ENCODE measurements at places on chromosomes 1 and 21.

GRCh38 chr1:93598396-93598795, 83.2 kb downstream of the BCAR3 start:
- DNase-seq: no peak

GRCh38 chr1:119139857-119140176, 636 bp downstream of the WARS2 start:
- DNase-seq: no peak

GRCh38 chr1:53063744-53064515, 1.9 kb downstream of the PODN start:
- DNase-seq: peak; percentile 26

GRCh38 chr1:41773144-41773591, 145.6 kb downstream of the HIVEP3 start:
- no peak for DNase-seq

DNA sequence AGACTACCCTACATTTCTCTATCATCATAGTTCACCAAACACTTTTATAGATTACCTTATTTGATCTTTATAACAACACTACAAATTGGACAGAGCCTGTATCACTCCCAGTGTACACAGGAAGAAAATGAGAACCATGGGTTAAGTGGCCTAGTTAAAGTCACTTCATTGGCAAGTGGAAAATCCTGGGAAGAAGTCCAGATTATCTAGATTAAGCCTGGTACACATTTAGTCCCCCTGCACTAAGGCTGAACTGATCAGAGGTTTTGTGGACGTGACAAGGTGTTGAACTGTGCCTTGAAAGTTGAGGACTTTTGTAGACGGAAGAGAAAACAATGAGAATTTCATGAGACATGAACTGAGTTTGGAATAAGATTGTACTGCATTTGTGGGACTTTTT, 7.5 kb upstream of the USH2A start:
- no peak for DNase-seq

DNA sequence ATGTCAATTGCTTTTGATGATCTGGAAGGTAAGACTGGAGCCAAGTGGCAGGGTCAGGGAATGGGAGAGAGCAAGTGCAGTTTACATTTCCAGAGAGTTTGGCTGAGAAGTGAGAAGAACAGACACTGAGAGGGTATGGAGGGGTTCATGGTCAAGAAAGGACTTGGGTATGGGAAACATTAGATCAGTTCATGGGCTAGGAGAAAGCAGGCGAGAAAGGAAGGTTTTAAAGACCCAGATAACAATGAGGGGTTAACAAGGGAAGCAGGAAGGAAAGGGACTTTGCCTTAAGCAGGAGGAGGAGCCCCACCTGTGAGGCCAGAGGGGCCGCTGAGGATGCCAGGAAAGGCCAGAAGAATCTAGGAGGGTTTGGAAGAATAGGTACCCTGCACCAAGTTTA, 78.2 kb downstream of the DTL start:
- DNase-seq: no peak

- DNase-seq: no peak
Measured at GRCh38 chr1:234040446-234041317, 136.2 kb downstream of the SLC35F3 start.

- DNase-seq: no peak
Measured at GRCh38 chr1:84096176-84096575, 47.9 kb upstream of the PRKACB start.

DNA sequence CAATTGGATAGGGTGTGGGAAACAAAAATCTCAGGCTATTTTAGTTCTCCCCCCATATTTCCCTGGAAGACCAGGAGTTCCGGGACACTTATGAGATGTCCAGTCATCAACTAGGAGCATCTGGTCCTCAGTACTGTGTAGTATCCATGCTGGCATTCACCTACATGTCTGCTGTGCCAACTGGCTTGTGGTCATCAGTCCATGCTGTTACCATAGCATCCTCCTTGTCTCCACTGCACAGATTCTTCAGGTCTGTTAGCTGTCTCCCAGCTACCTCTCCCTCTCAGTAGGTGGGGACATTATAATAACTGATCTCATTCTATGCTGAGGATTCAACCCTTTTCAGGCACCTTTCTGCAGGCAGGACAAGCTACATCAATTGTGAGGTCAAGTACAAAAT, 302.9 kb downstream of the BARHL2 start:
- DNase-seq: no peak

DNA sequence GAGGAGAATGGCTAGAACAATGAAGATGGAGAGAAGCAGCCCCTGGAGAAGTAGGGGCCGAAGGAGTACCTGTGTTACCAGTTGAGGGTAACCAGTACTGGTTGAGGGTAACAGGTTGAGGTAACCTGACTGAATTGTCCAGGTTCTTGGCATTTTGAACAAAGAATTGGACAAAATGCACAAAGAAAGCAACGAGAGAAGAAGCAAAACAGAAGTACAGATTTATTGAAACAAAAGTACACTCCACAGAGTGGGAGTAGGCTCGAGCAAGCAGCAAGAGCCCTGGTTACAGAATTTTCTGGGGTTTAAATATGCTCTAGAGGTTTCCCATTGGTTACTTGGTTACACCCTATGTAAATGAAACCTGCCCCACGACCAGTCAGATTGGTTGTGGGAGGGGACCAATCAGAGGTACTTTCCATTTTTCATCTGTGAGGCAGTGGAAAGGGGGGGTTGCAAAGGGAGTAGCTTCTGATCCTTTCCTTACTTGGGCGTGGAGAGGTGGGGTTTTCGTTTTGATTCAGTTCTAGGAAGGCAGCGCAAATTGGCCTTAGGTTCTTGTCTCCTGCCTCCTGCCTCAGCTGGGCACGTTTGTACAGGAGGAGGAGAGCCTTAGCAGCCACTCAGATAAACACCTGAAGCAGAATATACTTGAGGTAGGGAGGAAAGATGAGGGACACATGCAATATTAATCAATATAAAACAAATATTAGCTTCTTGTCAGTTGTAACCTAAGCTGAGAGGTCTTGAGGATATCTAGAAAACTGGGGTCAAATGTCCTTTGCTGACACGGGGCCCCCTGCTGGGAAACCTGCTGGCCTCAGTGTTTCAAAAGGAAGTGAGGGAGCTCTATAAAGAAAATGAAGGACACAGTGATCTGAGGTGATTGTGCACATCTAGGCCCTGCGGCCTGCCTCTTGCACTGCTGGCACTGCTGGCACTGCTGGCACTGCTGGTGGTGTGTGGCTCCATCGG, 14.3 kb upstream of the LSM10 start:
- no peak for DNase-seq

GRCh38 chr1:243465738-243466137, 209.9 kb downstream of the SDCCAG8 start:
- DNase-seq: no peak

- DNase-seq: peak; percentile 35
Measured at GRCh38 chr1:16926491-16927073, 4.9 kb downstream of the CROCC start.
